Aorta (tissue), 5 donors: ENCODE measurements at places on chromosomes 6 and 20.
A peak's percentile ranks its signal among the peaks of the same experiment; 100 is the strongest.

DNA sequence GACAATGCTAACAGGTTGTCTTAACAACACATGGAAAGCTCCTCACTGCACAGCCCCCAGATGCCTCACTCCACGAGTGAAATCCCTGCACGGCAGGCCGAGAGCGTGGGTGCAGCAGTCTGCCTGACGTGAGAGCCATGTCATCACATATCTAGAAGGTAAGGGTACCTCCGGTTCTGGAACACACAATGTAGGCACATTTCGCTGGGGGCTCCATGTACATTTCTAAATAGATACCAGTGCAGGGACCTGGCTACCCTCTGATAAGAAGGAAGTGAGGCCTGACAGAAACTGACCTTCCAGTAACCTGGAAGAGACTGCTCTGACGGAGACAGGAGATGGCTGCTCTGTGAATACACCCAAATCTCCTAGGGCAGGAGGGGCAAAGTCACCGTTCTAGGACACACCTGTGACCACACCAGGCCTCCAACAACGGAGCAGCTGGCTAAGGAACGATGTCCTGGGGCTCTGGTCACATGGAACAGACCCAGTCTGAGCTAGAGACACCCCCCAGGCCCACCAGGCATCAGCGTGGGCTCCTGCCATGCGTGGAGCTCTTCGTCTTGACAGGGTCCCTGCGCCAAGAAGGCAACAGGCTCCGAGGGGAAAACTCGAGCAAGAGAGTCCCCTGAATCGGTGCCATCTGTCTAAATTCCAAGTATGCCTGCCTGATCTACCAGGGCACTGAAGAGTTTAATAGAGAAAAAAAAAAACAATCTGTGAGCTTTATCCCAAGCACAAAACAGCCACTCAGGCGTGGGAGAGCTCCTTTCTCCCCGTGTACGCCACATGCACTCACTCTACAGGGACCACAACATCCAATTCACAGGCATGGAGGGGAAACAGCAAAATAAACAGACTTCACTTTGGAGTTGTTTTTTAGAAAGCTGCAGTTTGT lies 27.5 kb downstream of the RNASET2 start:
- no peak overlapping the region for H3K27ac ChIP-seq
- no peaks in the 10 kb centered on the region for H3K4me1 ChIP-seq
- H3K4me3 ChIP-seq: no peak overlapping the region
- H3K36me3 ChIP-seq: no peaks in the 10 kb centered on the region
- no peaks in the 10 kb centered on the region for H3K27me3 ChIP-seq
- no peak for DNase-seq

GRCh38 chr6:7048894-7049293 lies 58.9 kb upstream of the RREB1 start:
- H3K4me1 ChIP-seq: peaks cover 3% of the 10 kb centered on the region
- no peaks in the 10 kb centered on the region for H3K27me3 ChIP-seq
- DNase-seq: no peak
- no peak overlapping the region for H3K4me3 ChIP-seq

DNA sequence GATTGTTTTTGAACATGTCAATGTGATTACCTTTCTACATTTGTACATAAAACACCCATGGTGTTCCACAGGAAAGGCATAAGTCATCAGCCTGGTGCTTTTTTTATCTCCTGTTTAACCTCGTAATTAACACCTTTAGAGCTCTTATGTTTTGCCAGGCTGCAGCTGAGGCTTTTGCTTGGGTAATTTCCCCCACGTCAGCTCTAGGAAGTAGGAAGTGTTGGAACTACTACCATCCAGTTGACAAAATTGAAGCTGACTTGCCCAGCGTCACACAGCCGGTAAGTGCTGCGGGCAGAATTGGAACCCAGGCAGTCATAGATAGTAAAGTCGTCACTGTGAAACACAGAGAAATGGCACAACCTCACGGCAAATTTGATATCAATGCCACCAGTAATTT lies 86.6 kb upstream of the BMP2 start:
- H3K27me3 ChIP-seq: no peaks in the 10 kb centered on the region
- H3K4me3 ChIP-seq: no peak overlapping the region
- no peak overlapping the region for H3K27ac ChIP-seq
- H3K36me3 ChIP-seq: no peaks in the 10 kb centered on the region

DNA sequence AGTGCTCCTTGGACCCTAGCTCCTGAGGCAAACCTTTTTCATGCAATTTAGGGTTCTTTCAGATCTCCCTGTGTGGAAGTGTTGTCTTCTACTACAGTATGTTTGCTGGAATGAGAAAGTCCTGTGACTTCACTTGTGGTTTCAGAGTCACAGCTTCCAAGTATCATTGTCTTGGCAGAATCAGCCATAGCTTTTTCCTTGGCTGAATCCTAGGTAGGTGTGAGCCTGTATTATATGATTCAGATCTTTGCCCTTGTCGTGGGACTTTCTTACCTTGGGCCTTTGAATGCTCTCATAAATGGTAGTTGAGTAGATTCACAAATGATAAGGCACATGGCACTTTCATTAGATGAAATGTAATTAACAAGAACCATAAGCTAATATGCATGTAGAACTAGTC lies 16.5 kb downstream of the CARMIL1 start:
- H3K36me3 ChIP-seq: no peaks in the 10 kb centered on the region
- H3K27ac ChIP-seq: peak overlapping the region; percentile 85
- no peak overlapping the region for H3K4me3 ChIP-seq
- peaks cover 24% of the 10 kb centered on the region for H3K4me1 ChIP-seq

- H3K4me3 ChIP-seq: no peak overlapping the region
- no peak for DNase-seq
- no peaks in the 10 kb centered on the region for H3K36me3 ChIP-seq
- H3K4me1 ChIP-seq: no peaks in the 10 kb centered on the region
Observed at GRCh38 chr6:122697458-122697857, 82.1 kb upstream of the FABP7 start.

DNA sequence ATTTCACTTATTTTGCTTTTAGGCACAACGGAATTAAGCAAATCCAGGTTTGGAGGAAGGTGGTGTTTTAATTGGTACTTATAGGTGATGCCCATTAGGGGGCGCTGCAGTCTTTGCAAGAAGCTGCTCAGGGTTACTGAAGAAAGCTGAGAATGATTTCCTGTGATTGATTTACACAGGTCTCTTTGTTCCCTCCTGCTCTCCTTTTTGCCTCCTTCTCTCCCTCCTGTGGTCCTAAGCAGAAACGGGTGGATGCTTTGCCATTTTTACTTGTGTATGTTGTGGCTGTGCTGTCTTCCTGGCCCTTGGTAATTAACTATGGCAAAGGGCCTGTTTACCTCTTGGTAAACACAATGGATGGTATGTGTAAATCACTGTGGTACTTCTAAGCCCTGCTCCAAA lies 97.8 kb downstream of the ANKS1A start:
- H3K27ac ChIP-seq: no peak overlapping the region
- no peak overlapping the region for H3K4me3 ChIP-seq
- DNase-seq: peak; percentile 64

- H3K4me3 ChIP-seq: no peak overlapping the region
- no peak for DNase-seq
- no peaks in the 10 kb centered on the region for H3K27me3 ChIP-seq
Observed at GRCh38 chr6:106452628-106453027, 92.1 kb downstream of the CRYBG1 start.

DNA sequence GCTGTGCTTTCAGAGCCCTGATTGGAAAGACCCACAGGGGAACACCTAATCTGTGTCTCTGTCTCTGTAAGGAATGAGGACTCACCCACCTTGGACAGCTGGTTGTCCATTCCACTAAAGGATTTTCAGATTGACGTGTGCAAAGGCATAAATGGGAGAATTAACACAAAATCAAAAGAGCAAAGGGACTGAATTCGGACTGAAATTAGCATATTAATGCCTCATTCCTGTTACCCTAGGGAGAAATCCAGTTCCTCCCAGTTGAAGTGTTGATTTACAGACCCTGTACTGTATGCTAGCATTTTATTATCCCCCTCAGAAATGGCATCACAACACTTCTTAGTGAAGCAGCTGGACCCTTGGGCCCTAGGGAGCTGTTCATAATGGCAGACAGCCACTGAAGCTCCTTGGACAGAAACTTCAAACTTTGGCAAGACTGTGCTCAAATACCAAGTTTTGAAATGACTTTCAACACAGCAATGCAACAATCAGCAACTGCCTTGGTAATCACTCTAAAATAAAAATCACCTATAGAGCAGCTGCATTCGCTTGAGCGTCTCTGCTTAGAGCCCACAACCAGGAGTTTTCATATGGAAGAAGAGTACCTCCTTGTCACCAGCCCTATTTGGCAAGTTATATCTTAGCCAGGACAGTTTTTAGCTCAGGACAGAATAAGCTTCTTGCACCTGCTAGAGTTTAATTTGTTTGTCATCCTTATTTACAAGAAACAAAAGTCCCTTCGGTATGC lies 118.1 kb downstream of the TRDN start:
- no peak for DNase-seq
- no peak overlapping the region for H3K4me3 ChIP-seq
- no peaks in the 10 kb centered on the region for H3K27me3 ChIP-seq
- peak overlapping the region; percentile 36 for H3K27ac ChIP-seq

GRCh38 chr20:53527196-53527595 lies 66.4 kb downstream of the ZNF217 start:
- no peaks in the 10 kb centered on the region for H3K4me1 ChIP-seq
- no peaks in the 10 kb centered on the region for H3K27me3 ChIP-seq
- no peak overlapping the region for H3K27ac ChIP-seq
- no peak for DNase-seq
- no peak overlapping the region for H3K4me3 ChIP-seq
- H3K36me3 ChIP-seq: no peaks in the 10 kb centered on the region

GRCh38 chr6:116217069-116217468 lies 36.8 kb downstream of the TSPYL4 start:
- no peaks in the 10 kb centered on the region for H3K4me1 ChIP-seq
- no peak for DNase-seq
- H3K27ac ChIP-seq: no peak overlapping the region

GRCh38 chr20:38894091-38894847 lies 31.9 kb upstream of the FAM83D start:
- H3K27me3 ChIP-seq: no peaks in the 10 kb centered on the region
- no peak overlapping the region for H3K27ac ChIP-seq
- no peaks in the 10 kb centered on the region for H3K4me1 ChIP-seq
- DNase-seq: no peak
- no peaks in the 10 kb centered on the region for H3K36me3 ChIP-seq

GRCh38 chr6:168934660-168935627 lies 318.7 kb downstream of the THBS2 start:
- no peaks in the 10 kb centered on the region for H3K36me3 ChIP-seq
- no peak overlapping the region for H3K27ac ChIP-seq
- no peaks in the 10 kb centered on the region for H3K27me3 ChIP-seq
- H3K4me1 ChIP-seq: no peaks in the 10 kb centered on the region
- H3K4me3 ChIP-seq: no peak overlapping the region

DNA sequence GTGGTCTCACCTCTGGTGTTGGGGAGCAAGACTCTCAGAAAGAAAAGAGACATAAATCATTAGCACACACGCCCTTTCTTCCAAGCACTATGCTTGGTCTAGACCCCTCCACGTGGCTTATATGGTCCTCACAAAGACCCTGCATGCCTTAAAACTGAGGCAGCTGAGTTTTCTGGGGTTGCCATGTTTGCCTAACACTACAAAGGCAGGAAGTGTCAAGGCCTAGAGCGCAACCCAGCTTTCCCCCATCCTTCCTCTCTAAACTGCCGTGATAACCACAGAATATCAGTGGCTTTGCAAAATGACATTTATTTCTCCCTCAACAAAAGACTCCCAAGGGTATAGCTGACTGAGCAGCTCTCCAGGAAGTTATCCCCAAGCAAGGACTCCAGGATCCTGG lies 146.5 kb upstream of the TOP1 start:
- H3K4me3 ChIP-seq: no peak overlapping the region
- H3K27ac ChIP-seq: no peak overlapping the region
- DNase-seq: no peak
- no peaks in the 10 kb centered on the region for H3K36me3 ChIP-seq
- H3K27me3 ChIP-seq: no peaks in the 10 kb centered on the region

DNA sequence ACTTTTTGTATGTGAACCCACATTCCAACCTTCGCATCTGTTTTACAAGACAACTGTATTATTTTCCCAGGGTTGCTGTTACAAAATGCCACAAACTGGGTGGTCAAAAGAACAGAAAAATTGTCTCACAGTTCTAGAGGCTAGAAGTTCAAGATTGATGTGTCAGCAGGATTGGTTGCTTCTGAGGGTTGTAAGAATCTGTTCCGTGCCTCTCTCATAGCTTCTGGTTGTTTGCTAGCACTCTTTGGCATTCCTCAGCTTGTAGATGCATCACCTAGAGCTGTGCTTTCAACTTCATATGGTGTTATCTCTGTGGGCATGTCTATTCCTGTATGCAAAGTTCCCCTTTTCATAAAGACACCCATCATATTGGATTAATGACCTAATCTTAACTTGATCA lies 1067.2 kb downstream of the EPHA7 start:
- H3K27me3 ChIP-seq: no peaks in the 10 kb centered on the region
- no peak overlapping the region for H3K4me3 ChIP-seq
- H3K36me3 ChIP-seq: no peaks in the 10 kb centered on the region
- H3K27ac ChIP-seq: no peak overlapping the region
- H3K4me1 ChIP-seq: no peaks in the 10 kb centered on the region

- no peaks in the 10 kb centered on the region for H3K4me1 ChIP-seq
- H3K27me3 ChIP-seq: peaks cover 3% of the 10 kb centered on the region
- H3K27ac ChIP-seq: no peak overlapping the region
- H3K4me3 ChIP-seq: no peak overlapping the region
- DNase-seq: no peak
Observed at GRCh38 chr6:6980999-6981597, 126.7 kb upstream of the RREB1 start.

DNA sequence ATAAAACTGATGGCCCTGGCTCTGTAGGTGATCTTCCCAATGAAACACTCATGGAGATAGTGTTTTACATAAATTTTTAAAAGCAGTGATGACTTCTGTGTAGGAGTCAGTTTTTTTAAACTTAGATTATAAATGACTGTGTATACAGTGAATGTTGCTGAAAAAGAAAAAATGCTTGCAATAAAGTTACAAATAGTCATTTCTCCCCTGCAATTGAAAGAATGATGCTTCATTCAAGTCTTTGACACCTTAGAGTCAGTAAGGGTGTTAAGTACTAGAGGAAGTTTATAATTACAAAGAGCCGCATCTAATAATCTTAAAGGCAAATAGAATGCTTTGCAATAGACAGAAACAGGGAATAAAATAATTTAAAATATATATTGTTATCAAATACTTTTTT lies 27.6 kb downstream of the ZNF292 start:
- DNase-seq: no peak
- H3K36me3 ChIP-seq: no peaks in the 10 kb centered on the region
- H3K27ac ChIP-seq: no peak overlapping the region
- H3K4me1 ChIP-seq: no peaks in the 10 kb centered on the region
- H3K27me3 ChIP-seq: no peaks in the 10 kb centered on the region

DNA sequence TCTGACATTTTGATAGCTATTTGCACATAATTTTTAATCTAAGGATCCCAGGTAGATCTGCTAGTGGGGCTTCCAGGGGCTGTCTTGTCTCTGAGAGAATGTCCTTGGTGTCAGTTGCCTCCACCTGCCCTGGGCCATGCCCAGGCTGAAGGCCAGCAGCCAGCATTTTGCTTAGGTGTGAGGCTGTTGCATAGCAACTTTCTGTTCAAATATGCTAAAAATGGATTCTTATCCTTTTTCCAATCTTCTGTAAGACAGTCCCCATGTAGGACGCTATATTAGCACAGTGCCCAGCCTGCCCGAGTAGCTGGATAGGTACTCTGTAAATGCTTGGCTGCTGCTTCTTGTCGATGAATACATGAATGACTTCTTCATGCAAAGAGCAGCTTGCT lies 62.5 kb upstream of the CITED2 start:
- H3K4me1 ChIP-seq: no peaks in the 10 kb centered on the region
- DNase-seq: no peak
- no peaks in the 10 kb centered on the region for H3K27me3 ChIP-seq
- no peak overlapping the region for H3K27ac ChIP-seq

GRCh38 chr6:163659803-163660202 lies 245.3 kb downstream of the QKI start:
- H3K27ac ChIP-seq: no peak overlapping the region
- no peak overlapping the region for H3K4me3 ChIP-seq
- H3K27me3 ChIP-seq: no peaks in the 10 kb centered on the region
- DNase-seq: no peak
- no peaks in the 10 kb centered on the region for H3K4me1 ChIP-seq
